Pulmonary artery endothelial cell (primary cell): ENCODE measurements at places on chromosomes 2 and 18. TPM values are rescaled to one million over a fixed set of nuclear protein-coding genes. Genes with fewer than 3 reads are reported as not detected.
A peak's percentile ranks its signal among the peaks of the same experiment; 100 is the strongest.

Gene ING5
- total RNA-seq: 25.0 and 36.6 TPM in 2 replicates

Gene LOXL3
- total RNA-seq: 1.2 and 1.8 TPM in 2 replicates

Gene FAM161A
- total RNA-seq: 2.0 and 2.9 TPM in 2 replicates

Gene SCN3A
- under 0.01 TPM in 1 of 2 replicates, not detected in the other for total RNA-seq

Gene HDAC4
- 6.8 and 12.7 TPM in 2 replicates for total RNA-seq

Gene XDH
- not detected in 2 replicates for total RNA-seq

Gene C1QL2
- total RNA-seq: not detected in 2 replicates

Gene MAP2
- total RNA-seq: 14.5 and 24.9 TPM in 2 replicates

DNA sequence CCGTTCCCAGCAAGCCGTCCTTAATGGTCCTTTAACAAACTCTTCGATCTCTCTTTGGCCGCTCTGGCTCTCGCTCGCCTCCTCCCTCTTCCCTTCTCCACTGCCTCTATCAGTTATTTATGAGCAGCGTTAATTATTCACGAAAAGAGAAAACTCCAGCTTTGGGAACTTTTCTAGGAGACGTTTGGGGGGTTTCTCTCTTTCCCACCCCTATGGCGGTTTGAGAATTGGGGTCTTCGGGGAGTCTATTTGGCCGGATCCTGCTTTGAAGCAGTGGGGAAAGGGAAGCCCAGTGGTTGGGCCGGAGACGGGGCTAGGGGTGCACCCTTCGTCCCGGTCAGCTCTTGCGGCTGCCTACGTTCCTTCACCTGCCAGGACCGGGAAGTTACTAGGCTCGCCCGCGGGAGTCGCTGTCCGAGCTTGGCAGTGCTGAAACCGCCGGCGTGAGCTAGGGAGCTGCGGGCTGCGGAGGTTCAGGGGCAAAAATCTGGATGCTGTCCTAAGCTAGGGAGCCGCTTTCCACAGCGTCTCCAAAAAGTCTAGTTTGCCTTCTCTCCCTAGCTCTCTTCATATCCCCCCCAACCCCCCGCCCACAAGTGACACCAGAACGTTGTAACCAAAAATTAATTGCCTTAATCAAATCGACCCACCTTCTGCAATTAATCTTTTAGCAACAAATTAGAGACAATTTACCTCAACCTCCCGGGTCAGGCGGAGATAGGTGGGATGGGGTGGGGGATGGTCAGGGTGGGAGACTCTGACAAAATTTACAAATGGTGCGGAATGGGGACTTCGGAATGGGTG lies 8.9 kb upstream of the SKOR2 start:
- DNase-seq: no peak

DNA sequence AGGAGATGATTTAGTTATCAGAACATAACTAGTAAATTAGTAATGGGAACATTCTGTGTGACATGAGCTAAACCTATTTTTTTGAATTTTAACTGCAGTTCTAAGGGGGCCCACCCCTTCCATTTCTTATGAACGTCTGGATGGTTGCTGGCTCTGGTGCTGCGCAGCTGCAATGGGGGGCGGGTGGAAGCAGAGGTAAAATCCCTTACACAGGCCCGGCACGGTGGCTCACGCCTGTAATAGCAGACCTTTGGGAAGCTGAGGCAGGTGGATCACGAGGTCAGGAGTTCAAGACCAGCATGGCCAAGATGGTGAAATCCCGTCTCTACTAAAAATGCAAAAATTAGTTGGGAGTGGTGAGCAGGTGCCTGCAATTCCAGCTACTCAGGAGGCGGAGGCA lies 151.5 kb downstream of the GALR1 start:
- no peak for DNase-seq

- DNase-seq: peak; percentile 48
Observed at GRCh38 chr2:225002039-225002655, 40.1 kb downstream of the DOCK10 start.

DNA sequence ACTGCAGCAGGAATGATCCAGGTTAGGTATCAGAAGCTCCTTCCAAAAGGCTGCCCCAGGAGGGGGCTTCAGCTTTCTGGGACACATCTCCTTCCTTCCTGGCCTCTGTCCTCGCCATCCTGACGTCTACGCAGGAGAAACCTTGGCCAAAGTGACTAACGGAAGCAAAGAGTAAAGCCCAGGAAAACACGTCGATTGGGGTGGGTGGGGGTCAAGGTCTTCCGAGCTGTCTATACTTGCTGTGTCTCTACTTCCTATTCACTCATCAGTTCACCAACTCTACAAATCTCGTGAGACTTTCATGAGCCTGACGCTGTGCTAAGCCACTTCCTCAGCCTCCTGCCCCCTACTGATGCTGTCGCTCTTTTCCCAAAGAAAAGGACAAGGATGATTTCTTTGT lies 212.6 kb downstream of the TNS1 start:
- DNase-seq: no peak

- DNase-seq: no peak
Observed at GRCh38 chr2:179344970-179345369, 80.3 kb upstream of the SESTD1 start.

DNA sequence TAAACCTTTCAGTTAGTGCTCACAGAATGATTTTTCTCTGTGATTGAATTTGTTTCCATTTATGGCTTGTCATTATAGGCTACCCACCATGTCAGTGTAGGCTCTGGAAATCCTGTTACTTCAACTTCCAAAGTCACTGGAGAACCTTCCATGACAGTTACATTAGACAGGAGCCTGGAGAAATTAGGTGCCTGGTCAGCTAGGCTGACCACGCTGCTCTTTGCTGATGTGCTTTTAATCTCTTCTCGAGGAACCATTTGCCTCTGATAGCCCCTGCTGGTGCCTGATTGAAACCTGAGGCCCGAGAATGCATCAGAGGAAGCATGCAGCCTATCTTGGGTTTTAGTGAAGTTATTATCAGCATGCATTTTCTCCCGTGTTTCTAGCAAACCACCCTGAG lies 29.6 kb upstream of the TTN start:
- no peak for DNase-seq

DNA sequence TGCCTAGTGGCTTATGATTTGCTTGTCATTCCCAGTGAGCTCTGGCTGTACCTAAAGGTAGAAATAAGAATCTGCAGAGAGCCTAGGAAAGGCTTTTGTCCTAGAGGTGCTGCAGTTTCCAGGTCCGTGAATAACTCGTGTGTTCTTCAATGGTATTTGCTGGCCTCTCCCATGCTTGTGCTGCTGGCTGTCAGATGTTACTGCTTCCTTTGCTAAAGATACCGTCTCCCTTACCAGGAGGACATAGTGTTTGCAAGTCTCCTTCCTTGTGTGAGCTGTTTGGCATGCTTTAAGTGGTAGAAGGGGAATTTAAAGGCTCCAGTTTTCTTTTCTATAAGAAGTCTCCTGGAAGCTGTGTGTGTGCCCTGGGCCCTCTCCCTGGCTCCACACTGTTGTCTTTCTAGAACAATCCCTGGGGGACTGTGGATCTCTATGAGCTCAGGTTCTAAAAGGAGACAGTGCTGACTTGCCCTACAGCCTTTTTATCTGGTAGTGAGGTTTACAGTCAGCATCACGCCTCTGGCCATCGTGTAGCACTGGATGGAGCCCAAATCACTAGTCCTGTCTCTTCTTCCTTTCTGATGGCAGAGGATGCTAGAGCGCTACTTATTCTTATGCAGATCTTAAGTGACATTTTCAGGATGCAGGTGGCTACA lies 65.8 kb downstream of the RNF144A start:
- no peak for DNase-seq

DNA sequence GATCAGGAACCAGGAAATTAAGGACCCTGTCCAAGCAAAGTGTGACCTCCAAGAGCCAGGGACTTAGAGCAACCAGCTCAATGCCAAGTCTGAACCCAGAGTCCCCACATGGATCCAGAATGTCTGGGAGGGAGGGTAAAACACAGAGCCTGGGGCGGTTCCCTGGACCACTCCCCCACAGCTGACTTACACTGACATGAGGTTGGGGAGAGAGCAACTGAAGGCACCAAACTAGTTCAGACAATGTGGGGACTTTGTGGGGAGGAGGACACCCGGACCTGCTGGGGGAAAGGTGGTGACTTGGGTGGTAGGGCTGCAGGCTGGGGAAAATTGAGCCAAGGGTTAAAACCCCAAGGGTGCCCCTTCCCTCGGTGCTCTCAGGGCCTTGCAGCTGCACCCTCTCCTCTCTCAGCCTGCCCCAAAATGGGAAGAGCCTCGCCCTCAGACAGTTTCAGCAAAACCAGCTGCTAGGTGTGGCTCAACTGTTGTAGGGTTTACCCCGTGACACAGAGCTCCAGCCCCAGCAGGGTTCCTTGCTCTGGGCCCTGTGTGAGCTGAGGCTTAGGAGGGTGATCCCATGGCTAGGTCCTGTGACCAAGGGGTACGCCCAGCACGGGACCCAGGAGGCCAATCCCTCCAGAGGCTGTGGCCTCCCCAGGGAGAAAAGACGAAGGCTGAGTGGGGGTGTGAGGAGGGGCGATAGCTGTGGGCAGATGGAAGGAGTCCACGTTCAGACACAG lies 28.6 kb downstream of the MARCO start:
- no peak for DNase-seq

- no peak for DNase-seq
Observed at GRCh38 chr2:152171718-152172117, 3.8 kb downstream of the STAM2 start.

GRCh38 chr2:96104487-96104861 lies 11.9 kb downstream of the ADRA2B start:
- DNase-seq: no peak

DNA sequence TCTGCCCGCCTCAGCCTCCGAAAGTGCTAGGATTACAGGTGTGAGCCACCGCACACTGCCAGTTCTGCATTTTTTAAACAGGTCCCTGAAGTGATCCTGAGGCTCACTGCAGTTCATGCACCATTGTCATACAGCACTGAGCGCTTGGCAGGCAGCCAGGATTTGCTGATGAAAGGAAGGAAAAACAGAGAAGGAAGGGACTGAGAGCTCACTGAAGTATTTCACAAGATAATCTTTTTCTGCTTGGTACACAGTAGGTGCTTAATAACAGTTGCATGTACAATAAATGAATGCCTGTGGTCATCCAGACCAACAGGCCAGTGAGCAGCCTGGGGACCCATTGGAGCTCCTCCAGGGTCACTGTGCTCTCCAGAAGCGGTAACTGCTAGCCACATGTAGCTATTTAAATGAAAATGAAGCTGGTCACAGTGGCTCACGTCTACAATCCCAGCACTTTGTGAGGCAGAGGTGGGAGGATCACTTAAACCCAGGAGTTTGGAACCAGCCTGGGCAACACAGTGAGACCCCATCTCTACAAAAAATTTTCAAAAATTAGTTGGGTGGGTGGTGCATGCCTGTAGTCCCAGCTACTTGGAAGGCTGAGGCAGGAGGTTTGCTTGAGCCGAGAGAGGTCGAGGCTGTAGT lies 33.1 kb upstream of the SMAD7 start:
- no peak for DNase-seq

- no peak for DNase-seq
Observed at GRCh38 chr2:130884503-130884902, 47.8 kb downstream of the ARHGEF4 start.

GRCh38 chr18:47679864-47680263 lies 250.6 kb downstream of the SMAD2 start:
- DNase-seq: no peak

DNA sequence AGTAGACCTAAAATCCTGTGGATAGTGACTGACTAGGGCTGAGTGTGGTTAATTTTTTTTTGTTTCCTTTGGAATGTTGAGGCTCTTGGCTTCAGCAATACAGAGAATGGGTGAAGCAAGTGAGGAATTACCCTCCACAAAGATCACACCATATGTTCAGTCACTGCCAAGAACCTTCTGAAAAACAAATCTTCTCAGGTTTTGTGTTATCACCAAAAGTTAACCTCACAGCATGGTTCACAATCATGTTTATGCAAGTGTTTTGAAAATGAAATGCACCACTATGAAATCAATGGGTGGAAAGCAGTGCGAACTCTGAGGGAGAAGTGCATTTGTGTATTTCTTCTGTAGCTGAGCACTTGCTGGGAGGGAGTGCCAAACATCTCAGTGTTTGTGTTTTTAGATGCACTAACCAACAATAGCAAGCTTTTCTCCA lies 44.4 kb downstream of the SPATS2L start:
- no peak for DNase-seq

DNA sequence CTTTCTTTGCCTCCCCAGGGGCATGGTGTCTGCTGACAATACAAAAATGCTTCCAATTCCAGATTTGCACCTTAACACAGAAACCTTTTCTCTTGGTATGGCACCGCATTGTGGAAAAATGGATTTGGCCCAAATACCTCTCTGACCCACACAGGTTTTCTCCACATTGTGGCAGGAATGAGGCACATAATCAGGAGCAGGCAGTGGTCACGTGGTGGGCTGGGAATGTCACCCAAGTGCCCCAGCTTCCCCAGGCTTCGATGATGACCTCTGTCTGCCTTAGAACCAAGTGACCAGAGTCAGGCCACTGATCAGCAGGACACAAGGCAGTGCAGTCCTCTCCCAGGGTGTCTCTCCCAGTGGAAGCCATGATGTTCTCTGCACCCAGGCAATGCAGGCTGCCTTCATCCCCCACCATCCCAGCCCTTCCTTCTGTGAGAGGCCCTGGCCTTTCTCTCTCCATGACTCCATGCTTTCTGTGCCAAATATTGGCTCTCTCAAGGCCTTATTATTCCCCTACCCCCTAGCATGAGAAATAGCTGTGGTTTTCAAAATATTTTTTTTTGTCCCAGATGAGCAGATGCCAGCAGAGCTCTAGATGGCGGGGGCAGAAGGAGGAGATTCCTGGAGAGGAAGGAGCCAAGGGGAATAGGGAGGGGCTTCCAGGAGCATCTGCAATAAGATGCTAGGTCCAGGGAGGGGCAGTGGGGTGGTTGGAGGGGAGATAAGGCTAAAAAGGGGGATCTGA lies 198.9 kb downstream of the ACKR3 start:
- DNase-seq: no peak

- DNase-seq: no peak
Observed at GRCh38 chr2:187407407-187408084, 40.5 kb downstream of the CALCRL start.

- DNase-seq: no peak
Observed at GRCh38 chr2:19299032-19299431, 59.4 kb downstream of the OSR1 start.

- no peak for DNase-seq
Observed at GRCh38 chr2:155266583-155266982, 568.1 kb downstream of the KCNJ3 start.

DNA sequence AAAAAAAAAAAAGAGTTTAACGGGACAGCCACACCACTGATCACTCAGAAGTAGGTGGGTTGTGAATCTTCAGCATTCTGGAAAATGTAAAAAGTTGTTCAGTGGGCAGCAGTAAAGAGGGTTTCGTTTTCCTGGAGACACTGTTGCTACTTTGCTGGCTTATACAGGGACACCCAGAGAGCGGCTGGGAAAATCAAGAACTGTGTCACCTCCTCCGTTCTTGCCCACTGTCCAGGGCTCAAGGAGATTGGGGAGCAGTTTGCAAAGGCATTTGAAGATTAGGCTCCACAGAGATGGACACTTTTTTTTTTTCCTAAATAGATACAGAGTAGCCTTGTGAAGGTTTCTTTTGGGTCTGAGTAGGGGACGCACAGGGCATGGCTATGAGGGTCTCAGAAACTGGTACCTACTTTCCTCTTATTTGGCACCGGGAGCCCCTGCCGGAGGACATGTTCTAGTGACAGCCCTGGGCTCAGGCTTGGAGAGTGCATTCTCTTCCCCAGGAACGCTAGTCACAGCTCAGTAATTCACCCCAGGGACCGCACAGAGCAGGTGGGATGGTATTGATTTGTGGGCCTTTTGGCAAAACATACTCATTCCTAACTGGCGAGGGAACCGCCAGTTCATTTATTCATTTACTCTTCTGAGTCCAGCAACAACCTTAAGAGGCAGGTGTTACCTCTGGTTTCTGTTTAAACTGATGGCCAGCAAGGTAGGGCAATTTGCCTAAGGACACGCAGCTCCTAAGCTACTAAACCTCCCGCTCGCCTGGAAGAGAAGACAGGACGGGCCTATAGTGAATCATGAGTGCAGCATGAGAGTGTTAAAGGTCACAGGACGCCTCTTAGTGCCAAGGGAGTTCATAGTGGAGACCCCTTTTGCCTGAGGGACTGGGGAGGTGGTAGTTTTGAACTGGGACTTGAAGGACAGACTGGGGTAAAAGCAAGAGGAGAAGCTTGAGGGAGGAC lies 53.1 kb downstream of the HPCAL1 start:
- DNase-seq: no peak
